RPMI8226 (cell line): ENCODE measurements at places on chromosomes 4 and X.
A peak's percentile ranks its signal among the peaks of the same experiment; 100 is the strongest.

GRCh38 chr4:5213087-5213595 lies 161.9 kb downstream of the STK32B start:
- no peak for DNase-seq

- no peak for DNase-seq
These were observed 89.7 kb downstream of the OPHN1 start for GRCh38 chrX:68343551-68343950.

- DNase-seq = no peak
These were observed 234.1 kb downstream of the ANKRD50 start for GRCh38 chr4:124478470-124478869.

DNA sequence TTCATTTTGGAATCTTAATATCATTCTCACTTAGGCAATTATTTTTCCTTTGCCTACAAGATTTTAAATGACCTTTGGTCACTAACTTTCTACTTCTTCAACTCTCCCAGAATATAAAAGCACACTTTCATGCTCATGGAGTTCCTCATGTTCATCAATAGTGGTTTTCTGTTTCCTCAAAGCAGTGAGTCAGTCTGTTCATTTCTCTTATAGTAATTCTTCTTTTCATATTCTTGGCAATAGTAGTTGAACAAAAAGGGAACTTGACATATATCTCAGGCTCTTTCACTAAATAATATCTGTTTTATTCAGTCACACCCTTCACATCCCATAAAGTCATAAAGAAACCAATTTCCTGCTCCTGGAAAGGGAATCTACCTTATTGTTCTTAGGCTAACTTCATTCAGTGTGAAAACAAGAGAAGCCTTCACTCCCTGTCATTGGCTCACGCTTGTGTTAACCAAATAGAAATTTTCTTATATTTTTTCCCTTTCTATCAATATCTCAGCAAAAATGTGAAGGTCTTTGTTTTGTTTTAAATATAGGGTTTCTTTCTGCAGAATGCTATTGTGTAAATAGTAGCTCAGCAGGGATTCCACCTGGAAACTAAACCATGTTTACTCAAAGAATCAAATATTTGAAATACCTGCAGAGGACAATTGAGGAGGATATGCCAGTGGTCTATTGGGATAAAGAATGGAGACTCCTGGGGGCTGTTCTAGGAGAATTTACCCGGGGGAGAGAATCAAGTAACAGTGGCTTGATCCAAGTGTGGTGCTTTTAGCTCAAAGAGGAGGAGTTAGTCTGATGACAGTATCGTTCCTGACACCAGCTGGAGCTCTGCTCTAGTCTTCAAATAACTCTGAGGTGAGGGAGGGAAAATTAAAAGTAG lies 13.4 kb upstream of the TNIP3 start:
- no peak for DNase-seq

DNA sequence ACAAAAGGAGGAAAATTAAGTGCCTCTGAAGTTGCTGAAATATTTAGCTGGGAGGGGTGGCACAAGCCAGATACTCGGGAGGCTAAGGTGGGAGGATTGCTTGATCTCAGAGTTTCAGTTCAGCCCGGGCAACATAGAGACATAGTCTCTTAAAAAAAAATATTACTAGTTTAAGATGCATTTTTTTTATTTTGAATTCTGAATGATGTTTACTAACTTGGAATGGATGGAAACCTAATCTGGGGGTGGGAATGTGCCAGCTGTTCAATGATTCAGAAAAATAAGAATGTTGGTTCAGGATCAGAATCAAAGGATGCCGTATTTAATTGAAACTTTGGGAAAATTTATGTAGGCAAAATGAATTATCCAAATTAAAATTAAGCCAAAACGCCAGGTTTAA lies 167.2 kb upstream of the ANK2 start:
- no peak for DNase-seq

DNA sequence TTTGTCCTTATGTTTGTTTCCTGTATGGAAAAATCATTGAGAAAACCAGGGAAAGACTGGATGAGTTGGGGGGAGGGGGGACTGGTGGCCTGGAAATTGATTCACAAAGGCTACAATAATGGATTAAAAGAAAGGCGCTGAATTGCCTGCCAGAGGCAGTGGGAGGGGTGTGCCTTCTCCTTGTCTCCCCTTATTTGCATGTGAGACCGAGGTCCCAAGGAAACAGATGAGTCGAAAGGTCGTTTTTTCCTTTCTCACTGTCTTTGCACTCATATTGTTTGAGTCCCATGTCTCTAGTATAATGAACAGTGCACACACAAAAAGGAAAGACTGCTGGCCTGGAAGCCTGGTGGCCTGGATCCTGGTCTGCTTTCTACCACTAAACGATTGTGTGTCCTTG lies 86.6 kb upstream of the ZDHHC15 start:
- no peak for DNase-seq

DNA sequence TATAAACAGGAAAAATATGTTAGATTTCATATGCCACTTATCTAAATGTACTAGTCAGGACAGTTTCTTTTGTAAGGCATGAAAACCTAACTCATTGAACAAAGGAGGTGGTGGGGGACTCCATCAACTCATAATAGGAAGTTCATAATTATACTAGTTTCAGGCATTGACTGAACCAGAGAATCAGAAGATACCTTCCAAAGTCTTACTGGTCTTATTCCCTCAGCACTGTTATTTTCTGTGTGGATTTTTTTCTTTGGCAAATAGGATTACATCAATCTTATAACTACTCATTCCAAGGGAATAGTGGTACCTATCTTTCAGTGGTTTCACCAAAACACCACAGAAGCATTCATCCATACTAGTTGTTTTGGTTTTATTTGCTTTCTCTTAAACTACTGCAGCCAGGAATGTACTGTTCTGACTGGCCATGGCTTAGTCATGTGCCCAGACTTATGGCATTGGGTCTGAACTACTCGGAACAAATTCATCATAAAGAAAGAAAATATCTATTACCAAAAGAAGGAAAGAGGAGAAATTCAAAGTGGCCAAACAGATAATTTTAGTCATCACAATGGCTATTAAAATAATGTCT lies 273.9 kb downstream of the ARAP2 start:
- DNase-seq = no peak

DNA sequence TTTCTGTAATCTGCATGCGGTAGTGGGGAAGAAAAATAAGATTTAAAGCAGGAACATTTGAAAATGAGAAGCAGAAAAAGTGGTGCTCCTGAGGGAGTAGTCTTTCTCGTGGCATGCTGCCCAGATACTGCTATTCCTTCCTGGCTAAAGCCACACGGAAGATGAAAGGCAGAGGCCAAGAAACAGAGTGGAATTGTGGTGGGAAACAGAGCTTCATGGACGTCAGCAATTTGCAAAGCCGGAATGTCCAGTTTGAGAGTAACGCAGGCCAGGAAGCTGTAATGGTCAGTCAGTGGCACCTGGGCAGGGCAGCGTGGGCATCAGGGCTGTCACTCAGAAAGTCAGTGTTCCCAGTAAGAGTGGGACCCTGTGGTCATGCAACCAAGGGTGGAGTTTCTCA lies 63.7 kb upstream of the FMR1 start:
- DNase-seq = no peak

- no peak for DNase-seq
These were observed 17.9 kb upstream of the NSG1 start for GRCh38 chr4:4368809-4369580.

DNA sequence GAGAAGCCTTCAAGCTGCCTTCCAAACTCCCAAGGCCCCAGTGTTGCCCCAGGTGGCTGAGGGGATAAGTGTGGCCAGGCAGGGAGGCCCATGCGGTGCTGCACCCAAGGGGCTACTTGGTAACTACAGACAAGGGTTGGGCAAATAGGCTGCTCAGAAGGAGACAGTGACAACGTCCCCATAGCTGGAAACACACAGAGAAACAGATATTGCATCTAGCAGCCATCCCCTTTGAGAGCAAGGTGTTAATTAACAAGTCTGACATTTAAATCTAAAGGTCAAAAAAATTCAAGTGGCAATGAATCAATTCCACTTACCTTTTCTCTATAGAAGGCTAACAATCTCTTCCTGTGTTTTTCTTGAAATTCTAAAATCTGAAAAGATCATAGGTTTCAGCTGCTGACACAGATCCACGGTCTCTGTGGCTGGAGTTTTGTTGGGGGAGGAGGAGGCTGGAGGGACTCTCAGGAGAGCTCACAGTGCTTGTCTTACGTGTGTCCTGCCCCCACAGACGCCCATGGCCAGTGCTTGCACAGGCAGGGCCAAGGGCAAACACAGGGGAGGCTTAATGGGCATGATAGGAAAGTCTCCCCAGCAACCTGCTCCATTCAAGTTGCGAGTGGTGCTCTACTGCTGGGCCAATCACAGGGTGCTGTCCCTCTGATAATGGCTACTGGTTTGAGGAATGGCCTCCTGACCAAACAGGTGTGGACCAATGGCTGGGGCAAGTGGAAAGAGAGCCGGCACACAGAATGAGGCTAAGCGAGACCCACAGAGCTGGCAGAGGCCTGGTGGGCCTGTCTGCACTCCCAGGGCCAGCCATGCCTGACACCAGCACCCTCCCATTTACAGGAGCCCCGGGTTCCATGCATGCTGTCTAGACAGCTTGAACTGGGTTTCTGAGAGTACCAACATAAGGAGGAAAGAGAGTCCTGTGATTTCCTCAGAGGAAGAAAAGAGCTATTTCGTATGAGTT lies 22.6 kb downstream of the RNF212 start:
- DNase-seq = no peak

DNA sequence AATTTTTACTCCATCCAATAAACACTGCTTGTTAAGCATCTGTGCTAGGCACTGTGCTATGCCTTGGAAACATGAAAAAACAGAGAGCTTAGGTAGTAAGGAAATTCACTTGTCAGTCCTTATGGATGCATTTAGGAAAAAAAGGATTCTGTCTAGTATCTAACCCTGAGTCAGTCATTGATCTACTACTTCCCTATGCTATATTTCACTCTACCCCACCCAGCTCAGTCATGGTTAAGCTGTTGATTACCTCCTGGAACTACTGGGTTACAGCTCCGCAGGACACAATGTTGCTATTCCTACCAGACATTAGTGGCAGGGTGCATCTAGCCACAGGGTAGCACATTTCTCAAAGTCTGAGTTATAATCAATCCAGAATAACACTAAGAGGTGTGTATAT lies 2.9 kb upstream of the USP53 start:
- DNase-seq = no peak

DNA sequence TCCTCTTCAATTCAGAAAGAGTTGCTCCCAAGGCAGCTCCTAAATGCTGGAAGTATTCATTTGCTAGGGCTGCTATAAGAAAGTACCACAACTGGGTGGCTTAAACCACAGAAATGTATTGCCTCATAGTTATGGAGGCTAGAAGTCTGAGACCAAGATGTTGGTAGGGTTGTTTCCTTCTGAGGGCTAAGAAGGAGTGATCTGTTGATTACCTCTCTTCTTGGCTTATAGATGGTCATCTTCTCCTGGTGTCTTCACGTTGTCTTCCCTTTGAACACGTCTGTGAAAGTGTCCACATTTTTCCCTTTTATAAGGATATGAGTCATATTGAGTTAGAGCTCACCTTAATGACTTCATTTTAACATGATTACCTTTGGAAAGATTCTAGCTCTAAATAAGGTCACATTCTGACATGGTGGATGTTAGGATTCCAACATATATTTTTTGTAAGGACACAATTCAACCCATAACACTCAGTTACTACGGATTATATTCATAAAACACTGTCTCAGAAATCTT lies 266.3 kb downstream of the SPATA18 start:
- no peak for DNase-seq

GRCh38 chr4:88457307-88458103 lies 586 bp downstream of the HERC5 start:
- DNase-seq = peak; percentile 56

GRCh38 chr4:3241898-3242524 lies 6.9 kb upstream of the MSANTD1 start:
- DNase-seq = no peak

GRCh38 chr4:90476019-90476418 lies 348.8 kb downstream of the CCSER1 start:
- DNase-seq = no peak

DNA sequence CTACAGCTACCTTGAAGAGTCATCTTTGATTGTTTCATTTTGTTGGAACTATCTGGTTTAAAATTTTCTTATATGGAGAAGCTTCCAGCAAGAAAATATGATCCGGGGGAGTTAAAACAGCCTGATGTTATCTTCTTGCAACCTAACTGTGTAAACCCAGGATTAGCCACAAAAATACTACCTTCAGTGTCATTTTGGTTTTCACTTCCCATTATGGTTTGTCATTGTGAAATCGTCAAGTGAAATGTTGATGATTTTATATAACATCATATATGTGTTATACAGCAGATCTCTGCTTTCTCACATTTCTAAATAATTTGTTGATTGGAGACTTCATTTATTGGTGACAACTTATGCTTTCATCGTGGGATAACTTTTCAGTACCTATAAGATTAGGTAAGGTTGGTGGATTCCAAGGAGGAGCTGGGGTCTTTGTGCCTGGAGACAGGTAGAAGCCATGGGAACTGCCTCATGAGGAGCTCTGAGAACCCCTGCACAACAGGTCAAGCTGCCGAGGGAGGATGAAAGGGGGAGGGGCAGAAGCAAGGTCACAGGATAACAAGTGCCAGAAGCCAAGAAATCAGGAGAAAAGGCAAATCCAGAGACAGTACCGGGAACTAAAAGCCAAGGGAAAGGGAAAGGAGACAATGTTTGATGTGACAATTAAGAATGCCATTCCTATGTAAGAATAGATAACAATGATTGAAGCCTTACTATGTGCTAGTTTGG lies 7.2 kb downstream of the ARHGAP24 start:
- DNase-seq = peak; percentile 15

DNA sequence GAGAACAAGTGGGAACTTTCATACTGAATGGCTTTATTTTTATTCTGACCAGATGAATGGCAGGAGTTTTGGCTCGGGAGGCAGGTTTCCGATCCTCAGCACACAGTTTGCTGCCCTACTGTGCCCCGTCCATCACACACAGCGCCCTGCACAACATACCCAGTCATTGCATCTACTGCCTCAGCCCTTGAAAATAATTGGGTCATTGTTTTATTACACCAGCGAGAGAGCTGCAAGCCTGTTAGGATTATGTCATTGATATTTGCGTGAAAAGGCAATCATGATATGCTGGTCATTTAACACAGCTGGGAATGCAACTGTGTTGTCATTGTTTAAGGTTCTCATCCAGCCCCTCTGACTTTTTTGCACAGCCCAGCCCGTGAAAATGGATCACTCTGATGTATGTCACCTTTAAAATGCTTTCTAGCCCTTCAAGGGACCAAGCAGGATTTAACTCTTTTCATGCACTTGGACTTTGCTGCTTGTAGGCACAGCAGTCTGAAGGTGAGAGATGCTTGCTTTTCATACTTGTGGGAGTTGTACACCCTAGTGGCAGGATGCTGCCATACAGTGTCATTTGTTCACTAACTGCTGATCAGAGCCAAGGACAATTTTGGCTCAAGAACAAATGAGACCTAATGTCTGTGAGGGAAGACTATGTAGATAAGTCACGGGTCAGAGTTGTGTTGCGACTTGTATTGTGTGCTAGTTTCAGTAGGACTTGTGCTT lies 62.3 kb downstream of the RTL9 start:
- peak; percentile 10 for DNase-seq

DNA sequence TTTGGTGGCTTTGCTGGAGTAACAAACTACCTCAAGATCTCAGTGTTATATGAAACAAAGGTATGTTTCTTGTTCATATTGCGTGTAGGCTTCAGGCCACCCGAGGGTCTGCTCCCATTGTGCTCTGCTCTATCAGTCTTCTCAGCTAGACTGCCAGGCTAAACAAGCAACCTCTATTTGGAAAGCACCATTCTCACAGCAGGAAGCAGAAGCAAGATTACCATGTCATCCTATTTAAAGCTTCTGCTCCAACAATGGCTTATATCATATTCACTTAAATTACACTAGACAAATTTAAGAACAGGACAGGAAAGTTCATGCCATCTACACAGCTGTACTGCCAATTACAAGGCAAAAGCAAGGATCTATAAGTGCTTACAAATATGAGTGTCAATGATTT lies 385.8 kb downstream of the PPARGC1A start:
- no peak for DNase-seq
